Activated T-cell treated with anti-CD3 and anti-CD28 coated beads, Interleukin-2, amount 50 U/mL, for 4 hours (primary cell): ENCODE measurements at places on chromosomes 5 and 9.
A peak's percentile ranks its signal among the peaks of the same experiment; 100 is the strongest.

GRCh38 chr9:124458441-124458840 is 8.2 kb downstream of the ADGRD2 start:
- DNase-seq: no peak

GRCh38 chr5:134177369-134178095 is 782 bp upstream of the SKP1 start:
- no peak for DNase-seq

DNA sequence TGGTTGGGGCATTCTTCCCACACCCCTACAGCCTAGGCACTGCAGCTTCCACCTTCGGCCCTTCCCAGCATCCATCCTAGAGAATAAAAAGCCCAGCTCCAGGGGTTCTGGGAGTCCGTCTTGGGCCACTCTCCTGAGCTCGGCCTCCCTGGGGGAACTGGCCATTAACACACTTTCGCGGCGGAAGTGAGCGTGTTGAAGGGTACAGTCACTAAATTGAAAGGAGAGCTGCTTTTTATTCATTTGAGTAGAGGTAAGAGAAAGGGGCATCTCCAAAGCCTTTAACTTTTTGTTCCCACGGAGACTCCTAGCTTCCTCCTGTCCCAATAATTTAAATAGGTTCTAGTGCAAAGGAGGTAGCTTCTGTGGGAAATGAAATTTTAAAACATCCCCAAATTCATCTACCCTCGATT is 31.0 kb upstream of the NFIB start:
- no peak for DNase-seq

DNA sequence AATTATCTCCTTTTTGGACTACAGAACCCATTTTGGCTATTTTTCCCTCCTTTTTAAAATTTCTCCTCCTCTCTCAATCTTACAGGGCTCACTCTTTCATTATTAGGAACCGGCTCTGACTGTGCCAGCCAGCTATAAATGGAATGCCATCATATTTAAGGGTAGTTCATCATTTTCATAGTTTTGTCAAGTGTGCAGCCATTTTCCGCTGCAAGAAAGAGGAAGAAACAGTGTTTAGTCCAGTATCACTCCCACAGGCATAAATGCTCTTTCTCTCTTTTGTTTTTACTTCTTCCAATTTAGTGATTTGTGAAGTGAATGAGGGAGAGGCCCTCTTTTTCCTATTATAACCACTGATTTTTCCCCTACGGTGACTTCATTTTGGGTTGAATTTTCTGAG is 290.0 kb downstream of the NR3C1 start:
- no peak for DNase-seq

GRCh38 chr5:4989118-4989517 is 151.0 kb upstream of the ADAMTS16 start:
- no peak for DNase-seq

DNA sequence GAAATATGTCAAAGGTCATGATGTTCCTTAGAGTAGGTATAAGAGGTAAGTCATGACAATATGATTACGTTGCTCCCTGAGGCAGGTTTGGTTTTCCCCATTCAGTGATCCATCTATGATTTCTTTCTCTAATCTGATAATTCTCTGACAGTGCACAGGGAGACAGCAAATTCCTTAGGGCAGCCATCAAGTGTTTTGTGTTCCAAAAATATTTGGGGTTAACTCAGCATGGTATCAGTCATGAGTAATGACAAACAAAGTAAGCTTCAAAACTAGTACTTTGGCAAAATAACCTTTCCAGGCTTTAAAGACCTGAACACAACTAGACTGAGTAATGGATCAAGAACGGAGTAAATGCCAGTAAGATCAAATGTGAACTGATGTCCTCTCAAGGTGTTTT is 55.3 kb upstream of the SPATA31E1 start:
- DNase-seq: no peak

DNA sequence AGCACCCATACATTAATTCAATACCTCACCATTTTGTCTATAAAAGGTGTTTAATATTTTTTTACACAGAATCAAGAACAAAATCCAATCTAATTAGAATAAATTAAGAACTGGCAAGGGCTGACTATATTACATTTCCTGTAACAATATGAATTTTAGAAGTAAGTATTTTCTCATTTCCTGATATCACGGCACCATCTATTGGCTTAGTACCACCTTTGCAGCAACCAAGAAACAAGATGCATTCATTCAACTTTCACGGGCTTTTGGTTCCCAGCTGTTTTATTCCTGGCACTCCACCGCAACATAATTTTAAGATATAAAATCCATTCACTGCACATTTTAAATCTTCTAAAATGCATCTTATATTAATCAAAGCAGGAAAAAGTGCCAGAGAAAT is 20.6 kb downstream of the PSMB7 start:
- DNase-seq: no peak

DNA sequence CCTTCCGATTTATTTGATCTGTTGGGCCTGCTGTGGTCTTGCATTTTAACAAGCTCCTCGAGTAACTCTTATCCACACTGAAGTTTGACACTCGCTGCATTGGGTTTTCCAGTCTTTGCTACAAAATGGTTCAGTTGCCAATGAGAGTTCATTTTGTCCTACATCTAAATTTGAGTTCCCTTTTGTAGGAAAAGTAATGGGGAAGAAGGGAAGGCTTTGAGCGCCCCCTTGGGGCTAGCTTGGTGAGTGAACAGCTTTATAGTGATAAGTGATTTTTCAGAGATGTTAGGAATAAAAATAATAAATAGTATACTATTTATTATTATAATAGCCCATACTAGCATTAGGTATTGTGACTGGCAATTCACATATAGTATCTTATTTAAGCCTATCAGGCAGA is 89.9 kb upstream of the GNAQ start:
- peak; percentile 56 for DNase-seq

GRCh38 chr9:26722755-26723154 is 169.8 kb downstream of the CAAP1 start:
- DNase-seq: no peak
